ENCODE measurements at places on chromosomes 5 and 9.

DNA sequence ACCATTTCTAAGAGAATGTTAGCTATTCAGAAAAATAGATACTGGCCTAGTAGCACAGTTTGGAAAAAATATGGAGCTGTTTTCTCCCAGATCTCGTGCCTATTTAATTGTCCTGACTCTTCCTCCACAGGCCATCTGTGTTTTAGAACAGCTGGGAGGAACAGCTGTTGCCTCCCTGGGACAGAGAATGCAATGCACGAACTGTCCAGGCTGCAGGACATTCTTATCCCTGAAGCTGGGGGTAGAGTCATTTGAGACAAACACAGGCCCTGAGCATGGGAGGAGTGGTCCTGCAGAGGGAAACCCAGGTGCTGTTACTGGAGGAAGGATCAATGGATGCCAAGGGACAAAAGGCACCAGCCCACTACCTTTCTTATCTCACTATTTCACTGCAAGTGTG, 20.9 kb upstream of the SPARC start:
- no peak for DNase-seq

DNA sequence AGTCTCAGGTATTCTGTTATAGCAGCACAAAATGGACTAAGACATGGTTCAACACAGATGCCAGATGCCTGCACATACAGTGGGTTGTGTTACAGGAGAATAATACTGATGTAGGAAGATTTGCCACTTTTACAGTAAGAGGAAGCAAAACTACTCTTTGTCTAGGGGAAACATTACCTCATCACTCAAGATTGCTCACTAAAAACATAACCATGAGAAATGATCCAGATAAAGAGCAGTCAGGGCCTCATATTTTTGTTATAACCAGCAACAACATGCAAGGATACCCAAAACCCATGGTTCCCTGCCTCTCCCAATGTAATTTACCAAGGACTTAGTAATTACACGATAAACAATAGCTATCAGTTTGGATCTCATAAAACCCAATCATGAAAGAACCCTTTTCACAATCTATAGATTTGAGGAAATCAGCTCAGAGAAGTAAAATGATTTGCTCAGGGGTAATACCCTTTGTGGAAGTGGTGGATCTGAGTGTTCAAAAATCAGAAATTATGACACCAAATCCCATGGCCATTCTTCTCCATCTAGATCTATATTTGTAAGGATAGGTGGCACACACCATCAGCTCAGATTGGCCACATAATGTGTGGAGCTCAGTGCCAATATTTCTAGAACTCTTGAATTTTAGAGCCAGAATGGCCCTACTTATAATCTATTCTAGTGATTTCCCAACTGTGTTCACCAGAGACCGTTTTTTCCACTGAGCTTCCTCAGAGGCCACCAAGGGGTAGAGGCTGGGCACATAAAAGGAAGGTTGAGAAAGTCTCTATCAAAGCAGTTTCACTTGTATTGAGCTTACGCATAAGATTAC, 27.8 kb downstream of the DPYSL3 start:
- DNase-seq, result no peak

- DNase-seq, result no peak
Observed at GRCh38 chr5:133225671-133226152, 173.9 kb downstream of the HSPA4 start.

DNA sequence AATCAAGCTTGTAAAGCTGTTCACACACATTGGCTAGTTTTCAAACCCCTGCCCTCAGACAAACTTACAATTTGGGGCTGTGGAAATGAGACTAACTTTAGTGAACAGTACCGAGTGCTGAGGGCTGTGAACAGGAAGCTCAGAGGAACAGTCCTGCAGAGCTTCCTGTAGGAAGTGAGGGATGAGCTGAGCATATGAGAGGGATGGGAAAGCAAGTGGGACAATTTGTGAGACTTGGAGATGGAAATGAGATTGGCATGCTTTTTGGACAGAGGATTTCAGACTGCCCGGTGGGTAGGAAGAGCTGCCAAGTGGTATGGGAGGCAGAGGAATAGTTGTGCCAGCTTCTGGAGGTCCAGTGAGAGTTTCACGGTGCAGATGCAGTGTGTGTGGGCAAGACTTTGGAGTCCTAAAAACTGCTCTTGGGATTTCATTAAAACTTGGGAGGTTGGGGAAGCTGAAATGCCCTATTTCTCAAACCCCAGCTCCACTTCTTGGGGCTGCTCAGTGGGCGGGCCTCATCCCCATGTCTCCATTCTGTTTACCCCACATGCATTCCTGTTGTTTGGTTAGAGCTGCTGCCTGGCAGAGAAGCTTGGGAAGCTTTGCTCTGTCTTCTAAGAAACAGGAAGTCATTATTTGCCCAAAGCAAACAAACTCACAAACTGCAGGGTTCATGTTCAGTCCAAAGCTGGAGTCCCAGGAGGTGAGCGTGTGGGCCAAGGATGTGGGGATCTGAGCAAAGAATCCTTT, 267.5 kb downstream of the ZSWIM6 start:
- no peak for DNase-seq

- DNase-seq, result no peak
Observed at GRCh38 chr5:33933723-33934169, 2.4 kb upstream of the RXFP3 start.

- DNase-seq, result no peak
Observed at GRCh38 chr9:6270896-6271295, 55.3 kb downstream of the IL33 start.

GRCh38 chr9:89375191-89375760, 57.0 kb downstream of the SECISBP2 start:
- DNase-seq, result peak; percentile 56

DNA sequence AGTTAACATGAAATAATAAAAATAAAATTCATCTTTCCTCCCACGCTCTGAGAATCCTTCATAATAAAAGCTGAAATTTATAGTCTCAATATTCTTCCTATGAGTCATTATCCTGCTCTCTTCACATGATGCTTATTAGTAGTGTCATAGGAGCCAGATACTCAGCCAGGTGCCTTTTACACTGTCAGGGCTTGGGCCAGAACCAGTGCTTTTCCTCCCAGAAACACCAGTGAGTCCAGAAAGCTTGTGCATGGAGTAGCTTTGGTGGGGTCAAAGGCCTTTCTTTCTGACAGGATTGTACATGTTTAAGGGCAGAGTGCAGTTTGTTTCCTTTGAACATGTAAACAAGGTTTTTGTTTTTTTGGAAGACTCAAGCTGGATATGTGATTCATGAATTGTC, 6.8 kb downstream of the LSM11 start:
- no peak for DNase-seq

- peak; percentile 16 for DNase-seq
Observed at GRCh38 chr9:32524892-32525708, 896 bp downstream of the RIGI start.

- DNase-seq, result no peak
Observed at GRCh38 chr5:170333161-170333910, 35.8 kb upstream of the LCP2 start.

DNA sequence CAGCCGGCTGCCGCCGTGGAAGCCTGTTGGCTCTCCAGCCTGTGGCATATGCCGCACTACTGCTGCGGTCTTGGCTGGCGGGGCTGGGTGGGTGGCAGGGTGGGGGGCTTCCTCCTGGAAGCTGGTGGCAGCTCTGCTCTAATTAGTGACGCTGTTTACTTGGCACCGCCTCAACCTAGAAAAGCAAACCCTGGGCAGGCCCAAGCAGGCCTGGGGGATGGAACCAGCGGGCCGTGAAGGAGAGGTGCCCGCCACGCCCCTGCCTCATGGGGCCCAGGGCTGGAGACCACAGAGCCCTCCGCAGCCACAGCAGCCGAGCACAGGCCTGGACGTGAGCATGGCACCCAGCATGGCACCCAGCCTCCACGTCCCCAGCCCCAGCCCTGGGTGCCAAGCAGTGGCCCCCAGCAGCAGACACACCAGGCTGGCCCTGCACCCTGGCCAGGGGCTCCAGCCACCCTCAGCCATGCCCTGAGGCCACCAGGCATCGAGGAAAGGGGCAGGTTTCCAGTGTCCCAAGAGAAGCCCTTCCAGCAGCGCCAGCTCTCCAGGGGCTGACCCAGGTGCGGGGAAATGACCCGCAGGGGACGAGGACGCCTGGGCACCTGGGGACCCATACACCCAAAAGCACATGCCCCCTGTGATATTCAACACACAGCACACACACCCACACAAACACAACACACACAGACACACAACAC, 5.4 kb upstream of the CCDC187 start:
- peak; percentile 81 for DNase-seq

DNA sequence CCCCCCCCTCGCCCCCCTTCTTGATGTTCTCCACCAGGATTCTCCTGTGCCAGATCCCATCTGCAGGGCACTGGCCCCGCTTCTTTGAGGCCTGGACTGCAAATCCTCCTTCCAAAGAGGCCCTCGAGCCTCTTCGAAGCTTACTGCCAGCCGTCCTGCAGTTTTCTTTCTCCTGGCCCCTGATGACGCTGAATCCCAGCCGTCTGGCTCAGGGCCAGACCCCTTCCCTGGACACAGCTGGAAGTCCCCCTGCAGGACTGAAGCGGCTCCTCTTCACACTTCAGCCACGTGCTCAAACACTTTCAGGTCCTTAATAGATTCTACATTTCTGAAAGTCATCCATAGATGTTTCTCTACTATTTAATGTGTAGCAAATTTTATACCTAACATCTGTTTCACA, 121.5 kb downstream of the EHMT1 start:
- DNase-seq, result peak; percentile 47

DNA sequence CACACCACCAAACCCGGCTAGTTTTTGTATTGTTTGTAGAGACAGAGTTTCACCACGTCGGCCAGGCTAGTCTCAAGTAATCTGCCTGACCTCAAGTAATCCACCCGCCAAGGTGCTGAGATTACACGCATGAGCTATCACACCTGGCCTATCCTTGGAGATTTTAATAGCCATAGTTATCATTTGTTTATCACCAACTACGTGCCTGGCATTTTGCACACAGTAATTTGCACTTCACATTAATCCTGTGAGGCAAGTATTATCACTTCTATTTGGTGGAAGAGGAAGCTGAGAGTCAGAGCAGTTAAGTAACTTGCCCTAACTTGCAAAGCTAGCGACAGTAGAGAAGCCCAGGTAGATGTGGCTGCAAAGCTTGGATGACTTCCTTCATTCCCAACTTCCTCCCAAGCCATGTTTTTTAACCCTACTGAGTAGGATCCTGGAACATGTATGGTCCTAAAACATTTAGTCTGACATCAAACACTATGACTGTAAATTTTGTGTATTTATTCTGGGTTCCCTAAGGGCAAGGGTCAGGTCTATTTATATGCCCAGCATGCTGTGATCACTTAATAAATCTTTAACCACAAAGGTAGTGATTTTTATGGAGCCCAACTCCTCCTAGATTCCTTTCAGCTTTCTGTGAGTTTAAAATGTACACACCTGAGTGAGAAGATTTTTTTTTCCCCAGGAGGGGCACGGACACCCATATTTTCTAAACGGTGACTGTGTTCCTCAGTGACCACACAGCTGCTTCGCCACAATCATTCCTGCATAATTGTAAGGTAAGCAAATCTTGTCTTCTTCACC, 100.2 kb upstream of the RAI14 start:
- DNase-seq, result no peak

- no peak for DNase-seq
Observed at GRCh38 chr9:237141-237857, 22.6 kb downstream of the DOCK8 start.

DNA sequence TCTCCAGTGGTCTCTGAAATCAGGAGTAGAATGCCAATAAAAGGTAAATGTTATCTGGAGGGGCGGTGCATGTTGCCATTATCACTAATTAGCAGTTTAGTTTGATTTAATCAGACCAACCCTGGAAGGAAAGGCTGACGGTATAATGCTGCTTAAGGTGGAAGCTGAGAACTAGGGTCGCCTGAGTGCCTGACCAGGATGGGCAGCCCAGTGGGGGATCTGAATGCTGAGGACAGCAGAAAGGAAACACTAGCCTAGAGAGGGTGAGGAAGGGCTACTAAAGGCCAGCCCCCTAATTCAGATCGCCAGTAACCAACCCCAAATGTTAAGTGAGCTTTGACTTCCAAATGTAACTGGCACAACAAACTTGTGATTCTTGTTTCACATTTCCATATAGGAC, 172.2 kb downstream of the APBA1 start:
- no peak for DNase-seq

DNA sequence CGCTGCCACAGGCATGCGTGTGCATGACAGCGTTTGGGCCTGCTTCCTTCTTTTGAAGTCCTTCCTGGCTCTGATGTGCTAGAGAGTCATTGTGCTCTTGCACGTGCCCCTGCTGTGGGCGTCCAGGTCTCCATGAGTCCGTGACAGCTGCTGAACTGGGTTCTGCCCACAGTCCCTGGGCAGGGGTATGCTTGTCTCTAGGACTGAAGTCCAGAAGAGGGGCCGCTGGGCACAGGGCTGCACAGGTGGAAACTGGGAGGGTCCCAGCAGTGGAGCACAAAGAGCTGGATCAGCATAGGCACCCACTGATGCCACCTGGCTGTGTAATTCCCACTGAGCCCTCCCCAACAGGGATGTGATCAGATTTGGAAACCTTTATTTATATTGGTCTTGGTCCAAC, 169.4 kb downstream of the IRX2 start:
- DNase-seq, result no peak

GRCh38 chr9:132503116-132503515, 79.3 kb upstream of the BARHL1 start:
- no peak for DNase-seq

GRCh38 chr5:144202726-144203125, 32.1 kb downstream of the KCTD16 start:
- DNase-seq, result no peak

- DNase-seq, result no peak
Observed at GRCh38 chr5:157463621-157464518, 3.9 kb downstream of the NIPAL4 start.

DNA sequence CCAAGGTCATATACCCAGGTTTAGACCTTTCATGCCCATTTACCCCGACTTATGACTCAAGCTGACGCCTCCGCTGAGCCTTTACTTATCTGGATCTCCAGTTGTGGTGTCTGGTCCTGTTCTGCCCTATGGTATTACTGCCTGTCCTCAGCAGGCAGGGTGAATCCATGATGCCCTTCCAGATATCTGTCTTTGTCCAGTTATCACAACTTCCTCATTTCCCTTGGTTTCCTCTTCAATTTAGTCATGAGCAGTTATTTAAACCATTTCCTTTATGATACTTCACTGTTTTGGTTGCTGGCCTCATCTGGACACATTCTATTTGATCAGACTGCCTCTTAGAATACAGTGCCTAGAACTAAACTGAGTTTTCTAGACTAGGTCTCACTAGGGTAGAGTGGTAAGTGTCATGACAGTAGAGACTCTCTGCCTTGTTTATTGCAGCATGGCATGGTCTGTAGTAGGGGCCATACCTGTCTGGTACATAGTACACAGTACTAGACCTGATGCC, 93.3 kb downstream of the MELK start:
- no peak for DNase-seq

- no peak for DNase-seq
Observed at GRCh38 chr5:76615759-76616158, 7.4 kb downstream of the F2RL2 start.

- no peak for DNase-seq
Observed at GRCh38 chr9:121220996-121221663, 19.5 kb upstream of the RAB14 start.

- no peak for DNase-seq
Observed at GRCh38 chr5:96146675-96147074, 185.0 kb upstream of the ELL2 start.

GRCh38 chr5:114312658-114313057, 49.2 kb upstream of the KCNN2 start:
- no peak for DNase-seq

GRCh38 chr9:13597427-13597826, 317.9 kb upstream of the MPDZ start:
- DNase-seq, result no peak

- no peak for DNase-seq
Observed at GRCh38 chr9:21906213-21906612, 88.0 kb downstream of the CDKN2A start.

- DNase-seq, result no peak
Observed at GRCh38 chr5:10988622-10989021, 227.6 kb upstream of the DAP start.

- DNase-seq, result no peak
Observed at GRCh38 chr5:81572201-81572600, 178.3 kb upstream of the ACOT12 start.
